ENCODE measurements at places on chromosomes 11 and 22.

GRCh38 chr22:45263463-45264269 lies 21.1 kb upstream of the UPK3A start:
- DNase-seq: no peak

DNA sequence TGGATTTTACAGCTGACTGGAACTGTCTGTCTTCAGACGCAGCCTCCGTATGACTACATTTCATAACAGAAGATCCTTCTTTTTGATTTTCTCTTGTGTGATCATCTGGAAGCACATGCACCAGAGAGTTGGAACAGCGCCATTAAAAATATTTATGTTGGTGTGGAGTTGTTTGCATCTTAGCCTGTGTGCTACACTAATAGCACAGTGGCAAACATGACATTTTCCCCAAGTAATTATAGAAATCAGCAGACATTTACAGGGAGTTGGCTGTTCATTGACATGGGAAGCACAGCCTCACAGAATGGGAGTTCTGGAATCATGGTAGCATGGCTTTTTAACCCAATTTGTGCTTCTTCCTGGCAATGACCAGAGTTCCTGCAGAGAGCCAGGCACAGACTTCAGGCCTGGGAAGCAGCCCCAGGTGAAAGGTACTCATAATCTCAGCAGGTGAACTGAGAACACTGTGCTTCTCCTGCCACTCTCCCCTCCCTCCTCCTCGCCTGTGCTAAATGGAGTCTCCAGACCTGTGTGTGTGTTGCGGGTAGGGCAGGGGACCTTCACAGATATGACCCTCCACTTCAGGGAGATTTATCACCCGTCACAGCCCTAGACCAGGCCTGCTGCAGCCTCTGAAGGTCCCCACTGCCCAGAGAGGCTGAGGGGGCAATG lies 82.8 kb upstream of the PLET1 start:
- no peak for DNase-seq

DNA sequence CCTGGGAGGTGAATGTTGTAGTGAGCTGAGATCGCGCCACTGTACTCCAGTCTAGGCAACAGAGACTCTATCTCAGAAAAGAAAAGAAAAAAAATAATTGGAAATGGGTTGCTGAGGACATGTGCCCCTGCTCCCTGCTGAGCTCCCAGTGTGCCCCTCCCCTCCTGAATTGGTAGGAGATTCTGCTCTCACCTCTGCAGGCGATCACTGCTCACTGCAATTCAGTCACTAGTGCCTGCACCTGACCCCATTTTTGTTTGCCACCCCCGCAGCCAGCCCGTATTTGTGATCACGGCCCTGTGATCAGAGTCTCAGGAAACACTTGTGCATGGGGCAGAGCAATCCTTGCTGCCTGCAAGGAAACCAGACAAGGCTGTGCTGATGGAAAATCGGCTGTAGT lies 16.3 kb upstream of the SEC14L3 start:
- no peak for DNase-seq

- no peak for DNase-seq
Observed at GRCh38 chr11:64571050-64571409, 20.0 kb upstream of the SLC22A12 start.

GRCh38 chr11:114977651-114978050 lies 299.3 kb downstream of the NXPE2 start:
- DNase-seq: no peak

GRCh38 chr11:131413217-131413616 lies 42.8 kb downstream of the NTM start:
- DNase-seq: no peak

DNA sequence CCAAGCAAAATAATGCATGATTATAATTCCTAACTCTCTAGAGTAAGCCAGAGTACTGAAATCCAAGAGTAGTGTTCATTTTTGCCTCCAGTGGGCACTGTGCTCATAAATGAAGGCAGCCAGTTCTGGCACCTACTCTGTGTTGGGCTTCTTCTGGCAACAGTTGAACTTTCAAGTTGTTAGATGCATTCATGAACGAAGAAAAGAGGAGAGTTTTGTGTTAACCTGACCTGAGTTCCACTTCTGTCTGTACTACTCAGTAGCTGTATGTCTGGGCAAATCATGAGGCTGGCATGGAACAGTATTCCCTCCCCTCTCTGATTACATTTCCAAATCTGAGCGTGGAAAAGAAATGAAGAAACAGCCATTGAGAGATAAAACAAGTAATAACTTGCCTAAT lies 20.3 kb upstream of the TENM4 start:
- no peak for DNase-seq

DNA sequence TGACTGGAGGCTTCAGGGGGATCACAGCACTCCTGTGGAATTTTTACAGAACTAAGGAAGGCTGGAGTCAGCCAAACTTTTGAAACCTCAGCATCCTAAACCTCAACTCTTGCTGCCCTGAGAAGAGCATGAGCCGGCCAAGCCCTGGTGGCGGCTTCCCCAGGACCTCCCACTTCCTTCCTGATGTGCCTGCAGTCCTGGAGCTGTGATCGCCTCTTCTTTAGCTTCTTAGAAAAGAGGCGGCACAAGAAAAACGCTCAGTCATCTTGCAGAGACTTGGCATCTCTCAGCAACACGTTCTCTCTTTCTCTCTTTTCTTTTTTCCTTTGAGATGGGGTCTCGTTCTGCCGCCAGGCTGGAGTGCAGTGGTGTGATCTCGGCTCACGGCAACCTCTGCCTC lies 40.4 kb upstream of the AMPD3 start:
- no peak for DNase-seq

GRCh38 chr11:834371-835316 lies 1.9 kb downstream of the CD151 start:
- no peak for DNase-seq

GRCh38 chr22:35887296-35887875 lies 141.2 kb downstream of the RBFOX2 start:
- no peak for DNase-seq

Measured in stimulated activated CD8-positive, alpha-beta memory T cell treated with anti-CD3 and anti-CD28 coated beads, Interleukin-4, amount 100 ng/mL, for 1 hour (primary cell).